ENCODE measurements at places on chromosomes 12 and 14.
A peak's percentile ranks its signal among the peaks of the same experiment; 100 is the strongest.

DNA sequence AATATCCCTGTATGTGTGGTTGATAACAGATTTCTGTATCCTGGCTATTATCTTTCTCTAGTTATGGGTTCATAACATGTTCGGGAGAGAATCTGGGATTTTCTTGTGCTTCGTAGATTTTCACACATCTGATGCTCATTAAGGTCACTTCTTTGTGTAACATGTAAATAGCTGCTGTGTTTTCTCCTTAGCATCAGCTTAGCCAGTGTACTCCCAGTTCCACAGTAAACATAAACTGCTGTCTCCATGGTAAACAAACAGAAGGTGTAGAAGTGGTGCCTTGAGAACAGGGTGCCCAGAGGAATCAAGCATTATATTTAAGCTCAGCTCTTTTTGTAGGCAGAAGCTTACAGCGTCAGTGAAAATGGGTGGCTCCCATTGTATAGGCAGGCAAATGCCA is 88.0 kb downstream of the ANO6 start:
- no peak for DNase-seq

DNA sequence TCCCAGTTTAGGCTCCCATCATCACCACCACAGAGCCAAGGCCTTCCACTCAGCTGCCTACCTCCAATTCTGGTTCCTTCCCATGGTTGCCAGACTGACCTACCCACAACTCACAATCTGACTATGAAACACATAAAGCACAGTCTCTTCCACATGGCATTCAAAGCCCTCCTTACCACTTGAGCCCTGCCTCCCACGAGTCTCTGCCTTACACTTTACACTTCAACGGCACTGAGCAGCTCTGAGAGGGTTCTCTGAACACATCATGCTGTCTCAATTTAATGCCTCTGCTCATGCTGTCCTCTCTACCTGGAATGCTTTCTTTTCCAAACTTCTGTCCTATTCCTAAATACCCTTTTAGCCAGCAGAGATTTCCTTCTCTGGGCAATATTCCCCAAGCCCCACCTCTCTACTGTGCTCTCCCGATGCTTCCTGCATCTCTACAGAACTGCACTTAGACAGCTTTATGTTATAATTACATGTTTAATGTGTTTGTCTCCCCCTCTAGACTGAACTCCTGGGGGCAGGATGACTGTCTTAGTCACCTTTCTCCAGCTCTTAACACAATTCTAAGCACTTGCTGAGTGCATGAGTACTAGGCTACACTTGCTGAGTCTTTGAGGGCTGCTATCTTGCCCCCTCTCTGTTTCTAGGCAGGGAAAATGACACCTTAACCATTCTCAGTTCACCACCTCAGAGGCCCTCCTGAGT is 23.5 kb downstream of the FMNL3 start:
- no peak for DNase-seq

DNA sequence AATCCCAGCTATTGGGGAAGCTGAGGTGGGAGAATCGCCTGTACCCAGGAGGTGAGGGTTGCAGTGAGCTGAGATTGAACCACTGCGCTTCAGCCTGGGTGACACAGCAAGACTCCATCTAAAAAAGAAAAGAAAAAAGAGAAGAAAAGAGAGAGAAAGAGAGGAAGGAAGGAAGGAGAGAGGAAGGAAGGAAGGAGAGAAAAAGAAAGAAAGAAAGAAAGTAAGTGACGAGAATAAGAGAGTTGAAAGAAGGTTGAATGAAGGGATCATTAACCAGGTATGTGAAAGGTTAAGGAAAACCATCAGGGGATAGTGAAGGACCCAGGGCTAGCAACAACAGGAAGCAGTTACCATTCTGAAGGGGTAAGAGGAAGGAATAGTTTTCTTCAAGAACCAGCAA is 4.2 kb upstream of the DTD2 start:
- DNase-seq, result no peak

DNA sequence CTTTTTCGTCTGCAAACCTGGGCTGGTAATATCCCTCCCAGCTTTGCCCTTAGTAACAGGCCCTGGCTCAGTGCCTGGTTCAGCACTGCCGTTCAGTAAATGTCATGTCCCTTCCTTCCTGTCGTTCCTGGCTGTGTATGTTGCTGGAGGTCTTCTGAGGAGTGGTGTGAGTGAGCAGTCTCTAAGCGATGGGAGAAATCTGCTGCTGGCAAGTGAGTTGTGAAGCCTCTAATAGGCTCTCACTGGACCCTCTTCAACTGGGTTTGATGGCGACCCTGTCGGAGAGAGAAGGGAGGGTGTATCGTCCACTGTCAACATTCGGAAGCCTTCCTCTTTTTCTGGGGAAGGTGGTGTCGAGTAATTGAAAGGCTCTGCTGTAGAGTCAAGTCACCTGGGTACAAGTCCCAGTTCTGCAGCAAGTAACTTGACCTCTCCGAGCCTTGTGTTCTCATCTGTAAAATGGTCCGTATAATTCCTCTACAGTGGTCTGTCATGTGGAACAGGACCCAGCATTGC is 62.8 kb downstream of the HRK start:
- DNase-seq, result peak; percentile 14

- peak; percentile 3 for DNase-seq
Observed at GRCh38 chr12:46124132-46124847, 133.9 kb upstream of the SCAF11 start.

DNA sequence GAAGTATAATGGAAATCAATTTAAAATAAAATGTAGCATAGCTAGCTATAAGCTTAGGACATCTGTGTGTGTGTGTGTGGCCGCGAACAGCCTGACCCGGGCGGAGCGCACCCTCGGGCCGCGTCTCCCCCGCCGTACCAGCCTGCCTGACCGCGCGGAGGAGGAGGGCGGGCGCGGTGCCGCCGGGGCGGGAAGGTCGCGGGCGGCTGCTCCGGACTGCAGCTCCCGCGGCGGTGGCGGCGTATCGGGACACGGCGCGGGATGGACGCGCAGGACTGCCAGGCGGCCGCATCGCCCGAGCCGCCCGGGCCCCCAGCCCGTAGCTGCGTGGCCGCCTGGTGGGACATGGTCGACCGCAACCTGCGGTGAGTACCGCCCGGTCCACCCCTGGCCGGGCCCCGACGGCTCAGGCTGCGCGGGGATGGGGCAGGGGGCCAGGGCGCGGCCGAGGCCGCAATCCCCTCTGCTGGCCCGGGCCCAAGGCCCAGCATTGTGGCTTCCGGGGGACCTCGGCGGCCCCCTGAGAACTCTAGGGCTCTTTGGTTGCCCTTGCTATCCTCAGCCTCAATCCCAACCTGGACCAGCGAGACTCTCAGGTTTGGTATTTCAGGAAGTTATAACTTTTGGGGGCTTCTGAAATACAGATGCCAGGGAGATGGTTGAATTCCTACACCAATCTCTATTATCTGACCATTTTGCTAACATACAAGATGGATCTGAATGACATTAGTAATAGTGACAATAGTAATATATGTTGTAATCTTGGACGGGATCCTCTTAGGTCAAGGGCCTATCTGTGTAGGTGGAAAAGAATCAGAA is at the start of gene ABHD12B:
Gene ABHD12B (plus strand): TSS at position 140 of the 819 bp plus-strand sequence. CDS start 122 bp downstream, at position 262.
- no peak for DNase-seq

GRCh38 chr12:63045020-63045860 is 105.8 kb downstream of the AVPR1A start:
- DNase-seq, result peak; percentile 1

- no peak for DNase-seq
Observed at GRCh38 chr14:35304812-35305462, 12.8 kb downstream of the PSMA6 start.

DNA sequence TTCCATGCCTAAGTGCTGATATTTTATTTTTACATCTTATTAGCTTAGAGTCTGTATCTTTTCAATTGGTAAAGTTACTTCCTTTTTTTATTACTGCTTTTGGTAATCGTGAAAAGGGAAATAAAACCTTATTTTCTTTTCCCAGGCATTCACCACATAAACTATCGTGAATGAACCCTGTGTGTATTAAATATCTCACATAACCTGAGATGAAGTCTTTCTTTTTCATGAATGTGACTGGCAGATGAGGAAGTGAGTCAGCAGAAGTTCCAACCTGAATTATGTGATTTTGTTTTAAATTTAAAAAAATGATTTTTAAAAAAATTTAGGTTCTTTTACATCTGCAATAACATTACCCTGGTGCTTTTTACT is 26.0 kb downstream of the MYBPC1 start:
- no peak for DNase-seq

DNA sequence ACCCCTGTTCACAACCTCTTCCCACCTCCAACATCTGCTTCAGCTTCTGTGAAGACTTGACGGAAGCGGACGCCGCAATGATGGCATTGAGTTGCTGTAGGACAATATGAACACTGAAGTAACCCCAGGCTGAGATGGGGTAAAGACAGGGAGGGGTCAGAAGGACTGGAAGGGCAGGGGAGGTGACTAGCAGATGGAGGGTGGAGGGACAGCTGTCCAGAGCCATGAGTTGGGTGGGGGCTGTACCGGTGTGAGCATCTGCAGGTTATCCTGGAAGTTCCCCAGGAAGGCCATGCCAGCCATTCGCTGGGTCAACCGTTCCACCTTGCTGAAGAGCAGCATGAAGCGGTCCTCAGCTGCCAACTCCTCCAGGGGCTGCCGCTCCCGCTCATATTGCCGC is 26.1 kb downstream of the PRPF40B start:
- DNase-seq, result no peak

DNA sequence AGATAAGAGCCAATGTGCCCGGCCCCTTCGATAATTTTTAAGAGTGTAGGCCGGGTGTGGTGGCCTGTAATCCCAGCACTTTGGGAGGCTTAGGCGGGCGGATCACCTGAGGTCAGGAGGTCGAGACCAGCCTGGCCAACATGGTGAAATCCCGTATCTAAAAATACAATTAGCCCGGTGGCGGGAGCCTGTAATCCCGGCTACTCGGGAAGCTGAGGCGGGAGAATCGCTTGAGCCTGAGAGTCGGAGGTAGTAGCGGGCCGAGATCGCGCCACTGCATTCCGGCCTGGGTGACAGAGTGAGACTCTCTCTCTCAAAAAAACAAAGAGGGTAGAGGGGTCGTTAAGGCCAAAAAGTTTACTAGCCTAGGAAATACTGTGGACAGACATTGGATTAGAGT is 2.6 kb downstream of the KRAS start:
- DNase-seq, result no peak

DNA sequence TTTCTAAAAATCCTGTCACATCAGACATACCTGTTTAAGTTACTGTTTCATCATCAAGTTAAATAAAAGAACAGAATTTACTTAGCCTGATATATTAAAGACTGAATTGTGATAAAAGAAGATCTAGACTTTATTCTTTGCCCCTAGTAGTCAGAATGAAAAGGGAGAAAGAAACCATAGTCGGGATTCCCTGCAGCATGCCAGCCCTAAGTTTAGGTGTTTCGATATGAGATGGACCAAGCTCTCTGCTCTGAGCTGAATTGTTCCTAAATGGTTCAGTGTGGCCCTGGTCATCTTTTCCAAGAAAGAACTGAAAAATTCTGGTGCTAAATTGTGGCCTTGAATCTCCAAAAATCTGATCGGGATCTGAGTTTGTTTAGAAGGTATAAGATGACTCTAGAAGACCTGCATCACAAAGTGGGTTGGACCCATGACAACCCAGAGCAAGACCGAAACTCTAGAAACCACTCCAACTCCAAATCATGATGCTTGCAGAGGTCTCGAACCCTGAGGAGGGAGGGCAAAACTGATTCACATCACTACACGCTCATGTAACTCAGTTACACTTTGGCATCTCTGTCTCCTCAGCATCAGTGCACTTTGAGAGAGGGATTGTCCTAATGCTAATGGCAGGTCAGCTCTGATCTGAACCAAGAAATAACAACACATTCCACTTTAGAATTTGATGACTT is 15.7 kb downstream of the PTGER2 start:
- DNase-seq, result no peak

- no peak for DNase-seq
Observed at GRCh38 chr12:123485756-123486155, 27.8 kb downstream of the SNRNP35 start.

All from fibroblast of mammary gland (primary cell).